ENCODE measurements at places on chromosomes 7 and 10.

- DNase-seq = no peak
Observed at GRCh38 chr7:43010061-43010460, 77.9 kb downstream of the MRPL32 start.

- no peak for DNase-seq
Observed at GRCh38 chr10:12656518-12657142, 307.3 kb downstream of the CAMK1D start.

DNA sequence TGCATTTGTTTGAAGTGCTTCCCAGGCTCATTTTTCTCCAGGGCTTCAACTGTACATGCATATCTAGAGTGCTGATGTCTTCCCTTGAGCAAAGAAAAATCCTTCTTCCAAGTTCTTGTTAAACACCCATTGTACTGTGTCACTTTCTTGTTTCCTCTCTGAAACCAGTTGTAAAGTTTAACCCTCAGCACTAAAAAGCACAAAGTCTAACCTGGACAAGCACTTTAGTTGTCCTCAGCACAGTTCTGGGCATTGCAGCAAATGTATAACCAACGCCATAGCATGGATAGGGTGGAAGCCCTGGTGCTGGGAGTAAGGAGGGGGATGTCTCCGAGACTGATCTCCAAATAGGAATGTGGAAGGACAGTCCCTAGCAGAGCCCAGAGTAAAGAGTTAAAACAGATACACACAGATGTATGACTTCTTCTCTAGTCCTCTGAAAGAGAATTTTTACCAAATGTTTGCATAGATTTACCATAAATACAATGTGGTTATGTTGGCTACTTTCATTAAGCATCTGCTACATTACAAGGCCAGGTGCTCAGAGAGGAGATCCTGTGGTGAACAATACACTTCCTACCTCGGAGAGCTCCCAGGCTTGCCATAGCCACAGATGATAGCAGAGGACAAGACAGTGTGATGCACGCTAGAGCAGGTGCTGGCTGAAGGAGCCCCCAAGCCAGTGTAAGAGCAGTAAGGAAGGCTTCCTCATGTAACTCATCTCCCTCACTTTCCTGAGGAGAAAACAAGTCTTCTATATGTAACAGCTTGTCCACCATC lies 57.0 kb downstream of the DNAJC12 start:
- peak; percentile 58 for DNase-seq

- peak; percentile 67 for DNase-seq
Observed at GRCh38 chr7:8221567-8221966, 40.4 kb downstream of the ICA1 start.

DNA sequence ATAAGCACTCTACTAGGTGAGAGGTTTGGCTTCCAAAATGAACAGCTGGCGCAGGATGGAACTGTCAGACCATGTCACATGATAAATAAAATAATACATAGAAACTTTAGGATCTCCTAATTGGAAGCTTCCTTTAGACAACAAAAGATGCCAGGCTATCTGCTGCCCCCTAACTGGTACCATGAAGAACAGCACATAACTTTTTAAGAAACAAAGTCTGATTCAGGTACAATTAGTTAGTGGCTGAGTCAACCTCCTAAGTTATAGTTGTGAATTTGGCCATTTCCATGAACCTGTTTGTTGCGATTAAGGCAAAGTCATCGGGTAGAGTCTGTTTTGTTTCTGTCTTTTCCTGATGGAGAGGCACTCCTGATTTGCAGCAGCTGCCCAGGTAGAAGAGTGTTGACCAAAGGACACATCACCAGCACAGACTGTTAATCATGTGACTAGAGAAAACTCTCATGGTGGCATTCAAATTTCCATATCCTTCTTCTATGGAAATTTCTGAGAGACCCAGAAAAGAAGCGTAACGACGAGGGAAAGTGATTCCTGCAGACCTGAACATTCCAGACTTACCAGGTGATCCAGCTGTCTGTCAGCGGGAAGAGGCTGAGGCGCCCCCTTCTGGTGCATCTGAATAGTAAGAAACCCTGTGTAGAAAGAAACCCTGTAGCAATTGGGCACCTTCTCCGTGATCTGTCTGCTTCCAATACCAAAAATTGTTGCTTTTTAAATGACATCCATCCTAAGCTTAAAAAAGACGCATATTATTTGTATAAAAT lies 8.6 kb upstream of the INHBA start:
- DNase-seq = peak; percentile 86

- peak; percentile 23 for DNase-seq
Observed at GRCh38 chr7:45980181-45980905, 59.3 kb upstream of the IGFBP3 start.

GRCh38 chr7:132307465-132307864 lies 268.8 kb downstream of the PLXNA4 start:
- DNase-seq = peak; percentile 63

DNA sequence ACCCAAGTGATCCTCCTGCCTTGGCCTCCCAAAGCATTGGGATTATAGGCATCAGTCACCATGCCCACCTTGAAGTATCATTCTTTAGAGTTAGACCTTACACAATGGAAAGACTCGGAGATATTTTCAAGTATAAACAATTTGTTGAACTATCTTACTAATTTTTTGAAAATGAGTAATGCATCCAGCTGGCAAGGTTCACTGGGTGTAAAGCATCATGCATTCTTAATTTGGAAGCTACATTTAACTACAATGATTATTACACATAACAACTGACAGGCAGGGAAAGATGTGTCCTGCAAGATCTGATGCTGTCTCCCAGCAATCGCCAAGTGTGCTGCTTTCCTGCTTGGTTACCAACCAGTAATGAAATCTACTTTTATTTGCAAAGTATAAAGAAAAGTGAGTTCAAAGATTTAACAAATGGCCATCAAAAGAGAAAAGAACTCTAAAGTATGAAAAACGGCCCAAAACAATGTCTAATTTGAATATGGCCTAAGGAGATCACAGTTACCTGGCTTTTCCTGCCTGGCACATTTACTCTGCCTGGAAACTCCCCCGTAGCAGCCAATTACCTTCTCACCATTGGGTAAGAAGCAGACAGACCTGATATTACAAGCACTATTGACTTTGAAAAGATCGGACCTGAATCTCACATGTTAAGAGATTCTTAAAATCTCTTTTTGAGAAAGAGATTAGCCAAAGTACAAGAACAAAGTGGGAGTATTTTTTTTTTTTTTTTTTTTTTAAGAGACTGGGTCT lies 59.3 kb upstream of the NMT2 start:
- DNase-seq = no peak

- peak; percentile 87 for DNase-seq
Observed at GRCh38 chr10:105063796-105064195, 422.7 kb downstream of the SORCS3 start.

DNA sequence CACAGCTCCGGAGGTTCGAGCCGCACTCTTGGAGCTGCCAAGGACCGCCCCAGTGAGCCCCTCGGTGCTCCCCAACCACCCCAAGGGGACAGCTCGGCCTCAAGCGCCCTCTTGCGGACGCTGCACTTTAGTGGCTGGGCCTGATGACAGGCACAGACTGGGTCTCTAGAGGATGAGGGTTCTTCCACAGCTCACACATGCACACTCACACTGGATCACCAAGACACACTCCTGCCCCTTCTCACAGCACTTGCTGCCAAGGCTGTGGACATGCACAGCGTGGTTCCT lies 2.1 kb downstream of the RET start:
- peak; percentile 90 for DNase-seq

DNA sequence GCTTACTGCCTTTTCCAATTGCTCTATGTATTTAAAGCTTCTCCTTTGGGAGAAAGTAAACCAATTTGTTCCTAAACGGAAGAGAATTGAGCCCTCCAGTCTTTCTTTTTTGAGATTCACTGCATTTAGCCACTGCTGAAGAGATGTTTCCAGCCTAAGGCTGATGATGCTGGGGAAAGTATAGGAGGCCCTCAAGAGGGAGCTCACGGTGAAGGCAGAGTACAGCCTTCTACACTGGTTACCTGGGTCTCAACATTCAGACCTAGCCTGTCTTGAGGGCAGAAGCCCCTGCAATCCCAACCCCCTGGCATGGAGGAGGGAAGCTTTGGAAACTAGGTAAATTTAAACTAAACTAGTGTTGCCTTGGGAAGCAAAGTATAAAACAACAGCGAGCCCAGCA lies 316.7 kb upstream of the TPK1 start:
- DNase-seq = no peak

DNA sequence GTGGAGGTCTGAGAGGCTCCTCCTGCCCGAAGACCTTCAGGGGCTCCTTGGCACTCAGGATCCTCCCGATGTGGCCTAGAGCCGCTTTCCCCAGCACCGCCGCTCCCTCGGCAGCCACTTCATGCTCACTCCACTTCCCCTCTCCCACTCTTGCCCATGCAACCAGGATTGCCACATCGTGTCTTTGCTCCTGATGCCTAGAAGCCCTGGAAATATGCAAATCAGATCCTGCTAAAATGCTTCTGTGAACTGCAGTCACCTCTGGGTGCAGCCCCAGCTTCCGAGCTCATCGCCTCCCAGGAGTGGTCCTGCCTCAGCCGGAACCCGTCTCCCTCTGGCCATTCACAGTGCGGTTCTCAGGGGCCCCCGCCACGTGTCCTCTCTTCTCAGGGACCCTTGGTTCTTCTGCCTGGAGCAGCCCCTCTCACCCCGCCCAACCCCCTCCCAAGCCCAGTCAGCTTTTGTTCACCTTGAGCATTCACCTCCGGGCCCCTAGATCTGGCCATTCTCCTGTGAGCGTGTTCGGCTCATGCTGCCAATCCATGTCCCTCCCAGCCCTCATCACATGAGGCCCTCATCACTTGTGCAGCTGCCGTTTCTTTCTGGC lies 175.5 kb downstream of the ADARB2 start:
- no peak for DNase-seq

DNA sequence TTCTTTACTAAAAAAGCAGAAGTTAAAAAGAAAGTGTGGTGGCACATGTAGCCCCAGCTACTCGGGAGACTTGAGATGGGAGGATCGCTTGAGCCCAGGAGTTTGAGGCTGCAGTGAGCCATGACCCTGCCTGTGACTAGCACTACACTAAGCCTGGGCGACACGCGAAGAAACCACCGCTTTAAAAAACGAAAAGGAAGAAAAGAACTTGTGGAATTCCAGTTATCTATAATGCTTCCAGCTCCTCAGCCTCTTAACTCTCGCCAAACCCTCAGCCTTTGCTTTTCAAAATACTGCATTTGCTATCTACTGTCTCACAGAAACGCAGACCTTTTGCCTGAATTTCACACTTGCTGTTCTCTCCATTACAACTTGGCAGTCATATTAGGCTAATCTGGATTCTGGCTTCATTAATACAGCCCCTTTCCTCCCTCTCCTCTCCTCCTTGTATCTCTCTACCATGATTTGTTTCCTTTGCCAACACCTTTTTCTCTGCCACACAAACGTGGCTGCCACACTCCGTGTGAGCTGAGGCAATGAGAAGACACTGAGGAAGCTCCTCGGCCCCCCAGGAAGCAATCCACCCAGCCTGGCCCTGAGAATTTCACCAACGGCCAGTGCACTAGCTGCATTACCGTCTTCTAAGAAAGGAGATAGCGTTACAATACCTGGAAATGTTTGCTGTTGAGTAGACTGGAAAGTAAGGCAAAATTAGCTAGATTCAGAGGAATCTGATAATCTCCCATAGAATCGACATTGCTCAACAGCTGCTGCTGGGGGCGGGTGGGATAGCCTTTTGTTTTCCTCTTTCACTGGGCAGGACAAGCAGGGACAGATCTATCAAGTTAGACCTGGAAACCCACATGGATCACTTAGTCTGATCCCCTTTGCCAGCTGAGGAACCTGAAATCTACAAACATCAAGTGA lies 37.2 kb downstream of the CALML5 start:
- no peak for DNase-seq

DNA sequence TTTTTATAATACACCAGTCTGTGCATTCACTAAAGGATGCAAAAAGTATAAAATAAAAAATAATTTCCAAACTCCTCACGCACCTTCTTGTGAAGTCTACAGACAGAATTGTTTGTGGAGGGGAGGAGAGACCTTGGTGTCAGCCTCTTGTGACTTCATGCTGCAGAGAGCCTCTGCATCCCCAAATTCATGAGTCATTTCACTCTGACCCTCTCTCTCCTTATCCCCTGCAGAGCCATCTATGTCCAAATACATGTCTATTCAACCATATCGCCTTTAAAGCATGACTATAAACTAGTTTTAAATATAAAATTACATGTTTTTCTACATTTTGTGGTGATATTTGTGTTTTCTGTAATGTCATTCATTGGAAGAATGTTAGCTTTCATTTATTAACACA lies 6.0 kb downstream of the CREB5 start:
- DNase-seq = no peak

- no peak for DNase-seq
Observed at GRCh38 chr10:11181978-11182377, 164.3 kb downstream of the CELF2 start.

DNA sequence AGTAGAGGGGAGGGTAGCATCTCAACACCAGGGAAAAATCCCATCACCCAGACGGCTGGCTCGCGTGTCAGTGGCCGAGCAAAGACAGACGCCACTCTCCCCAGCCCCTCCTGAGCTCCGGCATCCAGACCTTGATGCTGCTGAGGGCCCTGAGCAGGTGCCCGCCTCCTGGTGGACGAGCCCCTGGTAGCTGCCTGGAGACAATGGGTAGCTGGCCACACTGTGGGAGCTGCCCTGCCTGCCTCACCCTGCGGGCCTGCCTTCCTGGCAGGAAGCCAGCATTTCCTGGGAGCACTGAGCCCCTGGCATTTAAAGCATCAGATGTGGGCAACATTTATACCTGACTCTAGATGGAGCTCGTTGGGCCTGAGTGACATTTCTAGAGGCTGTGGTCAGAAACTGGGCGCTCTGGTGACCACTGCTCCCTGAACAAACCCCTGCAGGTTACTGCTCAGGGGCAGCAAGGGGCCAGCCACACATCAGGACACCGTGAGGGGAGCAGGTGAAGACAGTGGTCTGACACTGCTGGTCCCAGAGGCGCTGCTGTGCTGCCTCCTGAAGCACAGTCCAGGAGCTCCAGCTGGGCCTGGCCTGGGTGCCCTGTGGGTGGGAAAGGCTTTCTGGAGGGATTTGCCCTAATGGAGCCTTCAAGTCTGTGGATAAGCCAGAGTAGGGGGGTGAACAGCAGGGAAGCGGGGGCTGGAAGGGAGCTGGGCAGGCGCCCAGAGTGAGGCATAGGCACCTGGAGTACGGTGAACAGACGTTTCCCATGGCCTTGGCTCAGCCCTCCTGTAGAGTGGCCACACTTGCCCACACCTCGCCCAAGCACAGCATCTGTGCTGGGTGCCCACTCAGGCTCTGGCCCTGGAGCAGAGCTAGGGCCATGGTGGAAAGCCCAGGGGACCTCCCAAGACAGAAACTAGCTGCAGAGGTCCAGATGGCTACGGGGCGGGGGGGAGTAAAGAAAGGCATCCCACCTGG lies 138.7 kb downstream of the MAPK8 start:
- peak; percentile 82 for DNase-seq

- no peak for DNase-seq
Observed at GRCh38 chr10:62548686-62549085, 174.5 kb downstream of the ZNF365 start.

Data from endodermal cell (in vitro differentiated cells).